ENCODE measurements at places on chromosomes 3 and 15.

DNA sequence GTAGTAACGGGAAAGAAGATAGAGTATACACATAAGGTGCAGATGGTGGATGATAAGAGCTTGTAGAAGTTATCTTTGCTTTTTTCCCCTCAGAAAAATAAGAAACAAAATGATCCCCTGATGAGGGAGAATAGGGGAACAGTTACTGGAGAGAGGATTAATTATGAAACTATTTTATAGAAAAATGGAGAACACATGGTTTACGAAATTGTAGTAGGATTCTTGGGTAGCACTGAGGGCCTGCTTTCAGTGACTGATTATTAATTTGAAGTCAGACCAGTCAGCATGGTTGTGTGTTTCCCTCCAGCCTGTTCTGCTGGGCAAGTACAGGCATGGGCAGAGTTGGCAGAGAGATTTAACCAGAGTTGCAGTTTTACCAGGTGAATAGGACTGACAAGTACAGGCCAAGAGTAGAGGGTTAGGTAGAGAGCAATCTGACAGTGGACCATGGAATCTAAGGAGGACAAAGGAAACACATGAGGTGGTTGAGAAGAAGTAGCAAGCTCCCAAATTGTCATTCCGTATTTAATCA, 5.9 kb downstream of the SLC49A4 start:
- DNase-seq, result no peak

DNA sequence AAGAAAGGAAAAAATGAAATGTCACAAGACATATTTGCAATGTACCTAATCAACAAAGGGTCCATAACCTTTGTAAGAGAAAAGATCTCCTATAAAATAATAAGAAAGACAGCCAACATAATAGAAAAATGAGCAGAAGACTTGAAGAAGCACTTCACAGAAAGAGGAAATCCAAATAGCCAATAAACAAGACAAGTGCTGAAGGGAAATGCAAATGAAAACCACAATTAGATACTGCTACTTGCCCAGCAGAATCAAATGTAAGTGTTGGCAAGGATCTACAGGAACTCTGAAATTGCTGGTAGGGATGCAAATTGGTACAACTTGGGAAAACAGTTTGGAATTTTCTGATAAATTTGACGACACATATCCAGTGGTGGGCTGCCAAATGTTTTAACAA, 15.1 kb upstream of the TOPAZ1 start:
- DNase-seq, result no peak

- DNase-seq, result no peak
These were observed 25.8 kb downstream of the EFCAB12 start for GRCh38 chr3:129402616-129403015.

- no peak for DNase-seq
These were observed 76.8 kb downstream of the ATP2B2 start for GRCh38 chr3:10428406-10429091.

- DNase-seq, result no peak
These were observed 381.2 kb downstream of the WDR72 start for GRCh38 chr15:53378096-53378800.

Data from stimulated activated CD8-positive, alpha-beta memory T cell treated with anti-CD3 and anti-CD28 coated beads, Interleukin-7, amount 100 ng/mL, for 1 hour (primary cell).